ENCODE measurements at places on chromosomes 4 and X.
A peak's percentile ranks its signal among the peaks of the same experiment; 100 is the strongest.

DNA sequence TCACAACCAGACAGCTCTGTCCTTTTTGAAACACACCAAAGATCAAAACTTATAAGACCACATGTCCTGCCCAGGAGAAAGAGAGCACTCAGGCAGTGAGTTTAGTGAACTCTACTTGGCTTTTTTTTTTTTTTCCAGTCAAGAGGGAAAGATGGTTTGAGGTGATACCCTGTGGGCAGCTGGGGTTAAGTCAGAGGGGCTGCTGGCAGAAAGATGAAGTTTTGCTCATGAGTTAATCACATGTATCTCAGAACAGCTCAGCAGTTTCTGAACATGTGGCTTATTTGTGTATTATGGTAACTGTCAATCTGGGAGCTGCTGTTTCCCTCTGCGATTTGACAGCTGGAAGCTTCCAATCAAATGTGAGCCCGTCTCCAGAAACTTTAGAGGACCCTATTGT, 56.4 kb upstream of the MAP3K15 start:
- no peak for DNase-seq

- DNase-seq, result no peak
Observed at GRCh38 chr4:73683456-73683855, 56.9 kb upstream of the CXCL8 start.

DNA sequence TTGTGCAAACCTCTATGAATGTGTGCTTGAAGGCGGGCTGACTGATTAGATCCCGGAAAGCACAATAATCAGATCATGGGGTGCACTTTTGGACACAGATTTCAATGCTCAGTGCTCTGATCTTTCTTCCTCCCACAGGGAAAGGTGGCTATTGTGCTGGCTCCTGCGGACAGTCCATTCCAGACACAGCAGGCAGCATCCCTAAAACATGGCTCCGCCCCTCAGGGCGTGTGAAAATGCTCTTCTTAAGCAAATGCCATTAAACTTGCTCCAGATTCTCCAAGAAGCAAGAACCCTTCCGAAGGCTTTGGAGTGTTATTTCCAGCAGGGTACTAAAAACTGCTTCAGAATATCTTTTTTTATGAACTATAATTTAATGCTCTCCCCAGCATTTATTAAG, 100.0 kb downstream of the SLC2A9 start:
- no peak for DNase-seq

GRCh38 chr4:124469981-124470380, 242.6 kb downstream of the ANKRD50 start:
- no peak for DNase-seq

GRCh38 chr4:100208964-100209363, 18.7 kb upstream of the DDIT4L start:
- DNase-seq, result no peak

GRCh38 chr4:2116687-2117400, 57.7 kb downstream of the NAT8L start:
- no peak for DNase-seq

- no peak for DNase-seq
Observed at GRCh38 chr4:34108391-34108790, 2135.9 kb downstream of the ARAP2 start.

- DNase-seq, result no peak
Observed at GRCh38 chr4:78753091-78753490, 23.1 kb upstream of the BMP2K start.

DNA sequence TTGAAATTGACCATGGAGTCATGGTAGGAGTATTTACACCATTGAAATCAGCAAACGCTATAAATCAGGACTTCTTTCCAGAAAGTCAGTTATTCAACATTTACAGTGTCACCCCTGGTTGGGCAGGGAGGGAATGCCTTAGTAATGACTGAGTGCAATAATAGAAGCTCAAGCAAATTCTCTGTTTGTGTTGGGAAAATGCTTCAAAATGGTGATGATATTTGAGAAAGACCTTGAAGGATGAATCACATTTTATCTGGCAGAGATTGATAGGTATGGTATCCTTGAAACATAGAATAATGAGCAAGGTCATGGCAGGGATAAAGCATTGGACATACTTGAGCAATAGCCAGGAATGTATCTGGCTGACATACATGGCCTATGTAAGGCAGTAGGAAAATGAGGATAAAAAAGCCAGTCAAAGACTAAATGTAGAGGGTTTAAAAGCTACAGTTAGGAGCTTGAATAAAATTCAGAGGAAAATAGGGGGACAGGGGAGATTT, 248.7 kb downstream of the FMR1NB start:
- no peak for DNase-seq

GRCh38 chr4:83780053-83780733, 244.3 kb downstream of the GPAT3 start:
- DNase-seq, result no peak

- no peak for DNase-seq
Observed at GRCh38 chr4:69823048-69823447, 36.9 kb downstream of the SULT1E1 start.

DNA sequence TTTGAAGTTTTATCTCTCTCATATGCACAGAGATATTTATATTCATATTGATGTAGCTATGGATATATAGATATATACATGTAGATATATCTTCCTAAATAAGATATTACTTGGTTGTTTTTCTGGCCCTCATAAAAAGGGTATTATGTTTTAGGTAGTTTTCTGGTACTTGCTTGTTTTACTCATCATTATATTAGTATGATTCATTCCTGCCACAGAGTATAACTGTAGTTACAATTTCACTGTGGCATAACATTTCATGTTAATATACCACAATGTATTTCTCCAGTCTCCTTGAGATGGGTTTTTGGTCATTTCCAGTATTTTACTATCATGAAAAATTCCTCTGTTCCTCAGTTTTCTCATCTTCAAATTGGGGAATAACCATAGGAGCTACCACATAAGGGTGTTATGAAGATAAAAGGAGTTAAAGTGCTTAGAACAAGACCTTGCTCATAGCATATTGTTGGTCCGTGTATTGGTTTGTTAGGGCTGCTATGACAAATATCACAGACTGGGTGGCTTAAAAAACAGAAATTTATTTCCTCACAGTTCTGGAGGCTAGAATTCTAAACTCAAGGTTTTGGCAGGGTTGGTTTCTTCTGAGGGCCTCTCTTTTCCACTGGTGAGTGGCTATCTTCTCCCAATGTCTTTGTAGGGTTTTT, 129.7 kb downstream of the TMEM164 start:
- DNase-seq, result no peak

DNA sequence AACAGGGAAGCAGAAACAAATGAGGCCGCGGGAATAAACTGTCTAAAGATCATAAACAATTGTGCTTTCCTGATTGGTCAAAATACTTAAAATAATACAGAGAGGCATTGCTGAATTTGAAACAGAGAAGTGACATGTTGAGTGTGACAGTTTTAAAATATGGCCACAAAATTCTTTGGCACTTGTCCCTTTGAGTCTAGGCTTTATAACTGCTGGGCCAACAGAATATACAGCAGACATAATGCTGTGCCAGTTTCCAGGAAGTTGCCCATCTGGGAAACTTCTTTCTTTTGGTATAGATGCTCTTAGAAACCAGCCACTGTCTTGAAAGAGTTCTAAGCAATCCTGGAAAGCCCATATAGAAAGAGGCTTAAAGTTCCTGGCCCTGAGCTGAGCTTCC, 668.4 kb downstream of the CENPC start:
- DNase-seq, result no peak

DNA sequence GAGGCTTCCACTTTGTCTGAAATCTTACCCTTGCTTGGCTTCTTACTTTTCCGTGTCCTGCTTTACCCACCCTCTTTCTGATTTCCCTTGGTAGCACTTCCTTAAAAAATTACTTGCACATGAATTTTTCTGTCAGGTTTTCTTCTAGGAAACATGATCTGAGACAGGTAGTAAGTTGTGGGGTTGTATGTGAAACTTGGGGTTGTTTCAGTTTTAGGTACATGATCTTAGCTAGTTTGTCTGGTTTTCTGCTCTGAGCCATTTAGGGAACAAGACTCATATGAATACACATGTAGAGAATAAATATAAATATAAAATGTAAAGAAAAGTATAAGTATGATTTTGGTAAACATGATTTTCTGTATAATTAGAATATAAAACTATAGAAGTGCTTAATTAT, 17.4 kb upstream of the ARMCX2 start:
- no peak for DNase-seq

DNA sequence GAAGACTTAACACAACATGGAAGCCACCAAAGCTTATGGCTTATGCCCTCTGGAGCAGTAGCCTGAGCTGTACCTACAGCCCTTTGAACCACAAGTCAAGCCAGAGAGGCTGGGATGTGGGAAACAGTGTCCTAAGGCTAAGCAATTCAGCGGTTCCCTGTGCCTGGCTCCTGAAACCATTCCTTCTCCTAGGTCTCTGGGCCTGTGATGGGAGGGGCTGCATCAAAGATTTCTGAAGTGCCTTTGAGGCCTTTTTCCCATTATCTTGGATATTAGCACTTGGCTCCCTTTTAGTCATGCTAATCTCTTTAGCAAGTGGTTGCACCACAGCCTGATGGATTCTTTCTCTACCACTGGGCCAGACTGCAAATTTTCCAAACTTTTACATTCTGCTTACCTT, 140.5 kb upstream of the NUDT10 start:
- DNase-seq, result no peak

DNA sequence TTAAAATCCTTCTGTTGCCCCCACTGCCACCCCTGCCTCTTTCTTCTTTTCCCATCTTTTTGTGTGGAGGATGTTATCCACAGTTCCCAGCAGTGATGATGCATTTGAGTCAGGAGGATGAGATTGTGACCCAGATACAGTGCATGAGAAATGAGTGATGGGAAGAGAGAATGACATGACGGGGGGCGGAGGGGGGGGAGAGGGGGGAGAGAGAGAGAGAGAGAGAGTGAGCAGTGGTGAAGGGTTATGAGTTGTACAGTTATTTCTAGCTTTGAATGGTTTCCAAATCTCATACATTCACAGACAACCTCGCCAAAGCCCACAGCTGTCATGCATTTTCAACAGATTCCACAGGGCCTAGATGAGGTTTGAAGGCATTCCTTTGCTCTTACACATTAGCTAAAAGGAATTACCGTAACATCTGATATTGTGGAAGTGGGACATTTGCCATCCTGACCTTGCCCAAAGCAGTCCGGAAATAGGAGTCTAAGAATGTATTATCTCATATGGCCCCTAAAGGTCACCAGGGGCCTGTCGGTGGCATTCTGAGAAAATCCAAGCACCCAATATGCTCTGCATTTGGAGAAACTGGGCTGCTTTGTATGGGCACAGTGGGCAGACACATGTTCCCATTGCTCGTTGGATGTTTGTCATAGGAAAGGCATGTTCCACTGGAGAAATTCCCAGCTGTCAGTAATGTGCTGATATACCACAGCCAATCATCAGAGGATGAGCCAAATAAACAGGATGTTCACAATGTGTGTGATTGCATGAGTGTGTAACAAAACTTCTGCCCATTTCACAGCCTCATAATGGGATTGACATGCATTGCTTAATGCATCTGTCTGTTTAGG, 435.8 kb downstream of the SPRY1 start:
- no peak for DNase-seq

- no peak for DNase-seq
Observed at GRCh38 chr4:93289831-93290230, 538.7 kb upstream of the ATOH1 start.

DNA sequence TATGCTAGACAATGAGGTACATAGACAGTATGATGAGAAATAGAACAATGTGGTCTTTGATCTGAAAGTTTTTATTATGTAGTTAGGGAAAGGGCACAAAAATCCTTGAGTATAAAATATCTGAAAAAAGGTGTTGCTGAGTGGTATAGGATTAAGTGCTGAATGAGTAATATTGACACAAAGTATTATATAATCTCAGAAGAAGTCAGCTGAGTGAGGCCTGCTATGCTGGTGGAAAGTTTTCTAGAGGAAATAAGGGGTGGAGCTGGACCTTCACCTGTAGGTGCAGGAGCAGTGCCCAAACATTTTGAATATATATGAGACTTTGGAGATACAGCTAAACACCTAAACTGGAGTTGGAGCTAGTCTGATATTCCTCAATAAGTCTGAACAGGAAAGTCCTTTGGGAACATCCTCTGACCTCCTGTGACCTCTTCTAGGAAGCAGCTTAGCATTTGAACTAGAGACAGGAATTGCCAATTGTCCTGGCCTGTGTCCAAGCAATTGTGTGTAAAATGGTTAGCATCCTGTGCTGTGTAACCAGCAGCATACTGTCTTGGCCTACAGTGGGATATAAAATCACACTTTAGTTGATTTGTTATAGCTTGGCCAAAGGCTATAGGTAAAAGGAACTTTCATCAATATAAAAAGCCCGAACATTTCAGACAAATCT, 285.3 kb downstream of the ANKRD50 start:
- peak; percentile 46 for DNase-seq

DNA sequence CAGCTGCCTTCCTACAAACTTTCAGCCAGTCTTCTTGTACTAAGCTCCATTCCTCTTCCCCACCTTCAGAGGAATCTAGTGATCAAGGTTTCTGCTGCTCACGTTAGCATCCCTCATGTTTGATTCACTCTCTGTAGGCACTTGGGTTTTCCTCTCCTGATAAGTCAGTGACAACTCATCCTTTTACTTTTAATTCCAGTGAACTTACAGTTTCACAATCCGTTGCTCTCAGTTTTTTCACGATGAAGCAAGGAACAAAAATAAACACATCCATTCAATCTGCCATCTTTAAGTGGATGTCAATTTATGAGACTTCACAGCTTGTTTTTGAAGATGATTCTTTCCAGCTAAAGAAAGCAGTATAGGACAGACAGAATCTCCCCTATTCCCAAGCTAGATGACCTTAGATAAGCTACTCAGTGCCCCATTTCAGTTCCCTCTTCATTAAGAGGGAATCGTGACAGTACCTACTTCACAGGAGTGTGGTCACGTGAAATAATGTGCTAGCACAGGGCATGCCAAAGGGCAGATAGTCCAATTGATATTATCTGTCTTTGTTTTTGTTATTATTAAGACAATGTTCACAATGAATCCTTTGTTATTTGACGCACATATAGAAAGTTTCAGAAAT, 234.3 kb downstream of the PALLD start:
- no peak for DNase-seq

GRCh38 chr4:16466581-16466980, 240.3 kb upstream of the TAPT1 start:
- no peak for DNase-seq
